KG1 (cell line): ENCODE measurements at places on chromosomes 2 and 18.

DNA sequence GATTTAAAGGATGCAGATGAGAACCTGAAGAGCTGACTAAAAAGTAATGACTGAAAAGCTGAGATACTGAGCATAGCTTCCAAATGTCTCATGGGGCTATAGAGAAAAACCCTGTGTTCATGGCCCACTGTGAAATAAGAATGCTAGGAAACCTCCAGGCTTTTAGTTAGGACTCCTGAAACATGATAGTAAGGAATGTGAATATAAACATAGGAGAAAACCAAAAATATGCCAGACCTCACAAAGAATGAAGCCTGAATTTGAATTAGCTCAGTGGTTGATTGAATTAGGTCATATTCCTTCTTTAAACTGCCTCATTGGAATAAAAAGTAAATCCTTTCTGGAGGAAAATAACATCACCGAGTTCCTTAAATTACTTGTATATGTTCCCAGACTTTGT, 194.5 kb upstream of the NXPH2 start:
- no peak for DNase-seq

- no peak for DNase-seq
Observed at GRCh38 chr2:147057892-147058490, 786.8 kb upstream of the ACVR2A start.

- DNase-seq = no peak
Observed at GRCh38 chr2:104425850-104426595, 427.9 kb upstream of the POU3F3 start.

DNA sequence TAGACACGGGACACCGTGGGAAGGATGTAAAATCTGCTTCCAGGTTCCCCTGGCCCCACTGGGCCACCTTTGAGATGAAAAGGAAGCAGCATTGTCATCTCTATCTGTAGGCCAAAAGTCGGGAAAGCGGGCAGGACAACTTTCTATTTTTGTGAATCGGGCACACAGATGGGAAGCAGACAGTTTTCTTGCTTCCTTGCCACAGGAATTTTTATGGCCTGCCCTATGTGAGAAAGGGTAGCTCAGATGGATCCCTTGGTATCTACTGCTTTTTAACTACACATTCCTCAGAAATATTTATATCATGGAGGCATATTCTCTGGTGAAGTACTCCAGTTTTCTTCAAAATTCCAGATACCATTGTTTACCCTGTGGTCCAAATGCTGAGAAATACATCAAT, 735.5 kb downstream of the CBLN2 start:
- no peak for DNase-seq

- DNase-seq = no peak
Observed at GRCh38 chr2:141741652-141742051, 389.2 kb downstream of the LRP1B start.

- DNase-seq = no peak
Observed at GRCh38 chr2:176747928-176748327, 464.7 kb upstream of the HNRNPA3 start.
